Stimulated activated CD8-positive, alpha-beta memory T cell treated with anti-CD3 and anti-CD28 coated beads, Interleukin-4, amount 100 ng/mL, for 4 hours (primary cell): ENCODE measurements at places on chromosomes 11 and 22.
A peak's percentile ranks its signal among the peaks of the same experiment; 100 is the strongest.

DNA sequence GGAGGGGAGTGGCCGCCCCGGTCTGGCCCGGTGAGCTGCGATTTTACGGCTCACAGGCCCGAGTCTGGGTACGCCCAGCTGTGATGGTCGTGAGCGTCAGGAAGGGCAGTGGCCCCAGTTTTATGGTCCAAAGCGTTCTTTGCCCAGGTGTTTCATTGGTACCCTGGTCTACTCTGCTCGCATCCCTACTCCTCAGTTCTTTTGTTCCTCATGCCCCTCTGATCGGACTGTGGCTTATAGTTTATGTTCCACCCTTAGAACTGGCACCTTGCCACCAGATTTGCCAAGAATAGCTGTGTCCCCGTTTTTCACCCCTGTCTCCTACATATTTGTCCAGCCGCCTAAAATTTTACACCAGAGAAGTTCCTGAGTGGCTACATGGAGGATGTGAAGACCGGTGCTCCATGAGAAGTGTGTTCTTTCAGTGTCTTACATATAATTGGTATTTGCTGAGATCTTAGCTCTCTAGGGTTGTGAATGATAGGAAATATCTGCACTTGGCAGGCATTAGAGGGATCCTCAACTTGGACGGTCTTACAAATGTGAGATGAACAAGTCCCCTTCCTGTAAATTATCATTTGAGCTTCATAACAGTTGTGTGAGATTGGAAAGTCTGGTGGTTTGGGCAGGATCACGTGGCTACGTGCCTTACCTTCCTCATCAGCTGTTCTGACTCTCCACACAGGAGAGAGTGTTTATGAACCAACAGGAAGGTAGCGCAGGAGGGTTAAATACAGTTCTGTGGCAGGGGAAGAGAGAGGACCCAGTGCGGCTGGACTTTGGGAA lies 1.1 kb downstream of the PANX1 start:
- DNase-seq = no peak

DNA sequence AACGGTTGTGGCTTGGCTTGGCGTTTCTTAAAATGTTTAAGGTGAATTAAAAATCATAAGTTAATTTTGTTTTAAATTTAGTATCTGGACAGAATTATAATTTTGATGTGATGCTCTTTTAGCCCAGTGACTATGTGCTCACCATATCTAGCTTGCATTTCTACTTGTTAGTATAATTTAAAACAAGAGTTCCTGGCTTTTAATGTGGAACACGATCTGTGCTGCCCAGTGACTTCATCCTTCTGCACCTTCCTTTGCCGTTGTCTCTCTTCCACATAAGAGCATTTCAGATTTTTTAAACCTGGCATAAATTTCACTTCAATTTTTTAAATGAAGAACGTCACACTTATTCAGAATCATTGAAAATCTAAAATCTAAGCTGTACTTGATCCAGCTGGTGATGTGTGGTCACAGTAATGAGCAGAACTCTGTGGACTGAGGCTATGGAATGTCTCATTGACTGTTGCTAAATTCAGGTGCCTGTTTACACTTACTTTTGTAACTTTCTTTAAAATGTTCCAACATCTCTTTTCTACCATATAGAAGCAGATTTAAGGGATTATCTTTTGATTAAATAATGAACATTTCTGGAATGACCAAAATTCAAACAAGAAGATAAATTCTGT lies 75.4 kb upstream of the ADSL start:
- DNase-seq = no peak

DNA sequence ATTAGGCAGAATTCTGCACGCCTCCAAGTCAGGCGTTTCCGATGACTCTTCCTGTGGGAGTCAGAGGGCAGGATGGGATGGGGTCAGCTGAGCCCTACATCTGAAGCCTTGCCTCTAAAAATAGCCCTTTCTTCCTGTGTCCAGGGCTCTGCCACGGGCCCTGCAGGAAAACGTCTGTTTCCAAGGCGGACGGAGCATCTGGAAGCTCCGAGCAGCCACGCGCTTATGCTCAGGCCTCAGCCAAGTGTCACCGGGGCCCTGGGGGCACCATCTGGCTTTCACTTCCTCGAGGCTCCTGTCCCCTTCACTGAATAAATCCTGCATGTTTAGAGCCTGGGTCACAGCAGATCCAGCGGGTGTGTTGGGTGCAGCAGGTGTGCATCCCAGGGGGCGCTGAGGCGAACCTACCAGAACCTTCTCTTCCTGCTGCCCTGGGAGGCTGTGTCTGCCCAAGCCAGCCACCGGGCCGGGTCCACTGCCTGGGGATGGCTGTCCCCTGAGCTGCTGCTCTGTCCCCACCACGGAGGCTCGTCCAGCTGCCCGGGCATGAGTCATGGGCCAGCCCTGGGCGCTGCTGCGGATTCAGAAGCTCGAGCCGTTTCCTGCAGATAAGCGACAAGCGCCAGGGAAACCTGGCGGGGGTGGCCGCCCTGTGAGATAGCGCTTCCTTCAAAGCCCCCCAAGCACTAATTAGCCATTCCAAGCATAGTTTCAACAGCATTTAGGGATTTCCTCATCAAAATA lies 32.0 kb upstream of the LINC01488 start:
- no peak for DNase-seq

- DNase-seq = no peak
Observed at GRCh38 chr11:115698243-115698642, 194.0 kb upstream of the CADM1 start.

DNA sequence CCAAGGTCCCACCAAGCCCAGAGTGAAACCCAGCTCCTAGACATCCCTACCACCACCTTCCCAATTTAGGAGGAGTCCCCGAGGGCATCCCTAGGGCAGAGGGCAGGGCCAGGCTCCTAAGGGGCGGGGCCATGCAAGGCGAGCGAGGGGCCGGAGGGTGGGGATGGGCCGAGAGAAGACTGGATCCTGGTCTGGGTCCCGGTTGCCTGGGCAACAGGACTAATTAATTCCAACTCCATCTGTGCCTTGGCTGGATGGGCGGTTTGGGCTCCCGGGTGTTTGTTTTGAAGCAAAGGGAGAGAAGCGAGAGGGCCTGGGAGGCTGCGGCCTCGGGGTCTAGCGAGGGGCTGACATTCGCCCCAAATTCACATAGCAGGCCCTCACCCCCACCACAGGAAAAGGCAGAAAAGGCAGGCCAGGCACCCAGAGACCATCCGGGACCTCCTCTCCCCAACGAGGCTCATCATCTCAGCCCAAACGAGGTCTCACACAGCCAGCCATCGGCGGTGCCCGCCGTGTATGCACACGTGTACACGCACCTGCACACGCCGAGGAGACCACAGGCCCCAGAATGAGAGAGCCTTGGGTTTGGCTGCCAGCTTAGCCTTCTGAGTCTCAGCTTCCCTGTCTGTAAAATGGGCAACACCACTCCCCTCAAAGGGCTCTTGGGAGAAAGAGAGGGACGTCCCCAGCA lies 23.9 kb downstream of the ELFN2 start:
- DNase-seq = no peak

GRCh38 chr11:11056749-11057471 lies 199.1 kb upstream of the ZBED5 start:
- no peak for DNase-seq

GRCh38 chr22:46076651-46077339 lies 73.5 kb upstream of the PPARA start:
- no peak for DNase-seq

GRCh38 chr11:77106321-77106720 lies 3.7 kb downstream of the OMP start:
- DNase-seq = no peak

DNA sequence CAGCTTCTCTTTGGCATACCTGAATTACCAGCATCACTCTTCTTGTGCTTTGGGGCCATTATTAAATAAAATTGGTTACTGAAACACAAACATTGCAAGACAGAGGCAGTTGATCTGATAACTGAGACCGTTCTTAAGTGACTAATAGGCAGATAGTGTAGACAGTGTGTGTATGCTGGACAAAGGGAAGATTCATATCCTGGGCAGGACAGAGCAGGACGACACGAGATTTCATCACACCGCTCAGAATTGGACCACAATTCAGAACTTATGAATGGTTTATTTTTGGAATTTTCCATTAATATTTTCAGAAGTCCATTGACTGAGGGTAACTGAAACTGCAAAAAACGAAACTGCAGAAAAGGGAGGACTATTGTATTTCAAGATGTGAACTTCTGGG lies 68.6 kb downstream of the LDLRAD3 start:
- DNase-seq = no peak

GRCh38 chr22:49746065-49746464 lies 81.6 kb downstream of the BRD1 start:
- no peak for DNase-seq

DNA sequence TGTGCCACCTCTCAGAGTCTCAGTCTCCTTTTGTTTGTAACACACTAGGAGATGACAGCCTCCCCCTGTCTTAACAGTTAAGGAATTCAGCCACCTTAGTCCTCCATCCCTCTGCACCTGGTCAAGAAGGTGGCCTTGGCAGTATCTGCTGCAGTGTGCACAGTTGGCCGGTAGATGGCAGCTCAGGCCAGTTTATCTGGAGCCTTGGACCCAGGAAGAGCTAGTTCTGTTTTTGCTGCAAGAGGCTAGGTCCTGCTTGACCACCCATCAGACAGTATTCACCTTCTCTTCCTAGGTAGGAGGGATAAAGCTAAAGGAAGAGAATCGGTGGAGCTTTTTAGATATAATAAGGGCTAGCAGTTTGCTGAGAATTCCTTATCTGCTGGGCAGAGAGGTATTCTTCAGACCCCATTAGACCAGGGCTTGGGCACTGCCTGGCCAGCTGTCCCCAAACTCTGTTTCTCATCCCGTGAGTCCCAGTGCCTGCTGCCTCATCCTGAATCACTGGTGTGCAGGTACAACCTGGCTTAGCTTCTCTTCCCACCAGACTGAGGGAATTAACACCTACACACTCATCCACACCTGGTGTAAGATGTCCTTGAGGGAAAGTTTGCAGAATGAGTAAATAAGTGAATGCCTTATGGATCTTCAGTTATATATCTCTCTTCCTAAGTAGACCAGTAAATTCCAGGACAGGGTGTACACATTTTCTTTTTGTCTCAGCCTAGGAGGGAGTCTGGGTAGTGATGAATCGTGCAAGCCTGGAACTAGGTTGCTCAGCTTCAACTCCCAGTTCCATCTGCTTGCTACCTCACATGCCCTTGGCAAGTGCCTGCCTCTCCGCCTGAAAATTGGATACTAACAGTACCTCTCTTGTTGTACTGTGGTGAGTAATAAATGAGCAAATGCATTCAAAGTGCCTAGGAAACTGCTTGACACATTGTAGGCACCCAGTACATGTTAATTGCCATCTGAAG lies 70.8 kb upstream of the NARS2 start:
- DNase-seq = peak; percentile 41

GRCh38 chr11:102291831-102292230 lies 25.5 kb upstream of the BIRC3 start:
- DNase-seq = no peak

GRCh38 chr11:19939415-19939929 lies 220.8 kb downstream of the DBX1 start:
- no peak for DNase-seq

GRCh38 chr11:102643941-102644340 lies 18.8 kb upstream of the MMP20 start:
- no peak for DNase-seq

GRCh38 chr11:68467201-68467834 lies 6.8 kb downstream of the PPP6R3 start:
- DNase-seq = no peak

- DNase-seq = no peak
Observed at GRCh38 chr22:27867085-27867952, 51.7 kb downstream of the PITPNB start.

DNA sequence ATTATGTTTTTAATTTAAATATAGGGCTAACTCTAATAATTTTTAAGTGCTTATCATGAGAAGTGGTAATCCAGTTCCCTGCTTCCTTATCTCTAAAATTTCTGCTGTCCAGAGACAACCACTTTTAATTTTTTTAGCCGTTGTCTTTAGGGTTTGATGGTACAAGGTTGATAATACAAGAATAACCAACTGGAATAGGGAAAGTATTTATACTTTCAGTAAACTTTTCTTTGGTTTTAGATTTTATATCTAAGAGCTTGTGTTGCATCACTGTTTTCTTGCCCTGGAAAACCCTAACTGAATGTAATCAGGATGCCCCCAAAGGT lies 46.5 kb upstream of the ADORA2A start:
- no peak for DNase-seq

- no peak for DNase-seq
Observed at GRCh38 chr11:124724979-124725718, 14.6 kb upstream of the NRGN start.

DNA sequence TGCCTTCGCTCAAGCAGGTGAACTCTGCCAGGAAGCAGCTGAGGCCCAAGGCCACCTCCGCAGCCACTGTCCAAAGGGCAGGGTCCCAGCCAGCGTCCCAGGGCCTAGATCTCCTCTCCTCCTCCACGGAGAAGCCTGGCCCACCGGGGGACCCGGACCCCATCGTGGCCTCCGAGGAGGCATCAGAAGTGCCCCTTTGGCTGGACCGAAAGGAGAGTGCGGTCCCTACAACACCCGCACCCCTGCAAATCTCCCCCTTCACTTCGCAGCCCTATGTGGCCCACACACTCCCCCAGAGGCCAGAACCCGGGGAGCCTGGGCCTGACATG lies 123.4 kb downstream of the SEZ6L start:
- DNase-seq = no peak

DNA sequence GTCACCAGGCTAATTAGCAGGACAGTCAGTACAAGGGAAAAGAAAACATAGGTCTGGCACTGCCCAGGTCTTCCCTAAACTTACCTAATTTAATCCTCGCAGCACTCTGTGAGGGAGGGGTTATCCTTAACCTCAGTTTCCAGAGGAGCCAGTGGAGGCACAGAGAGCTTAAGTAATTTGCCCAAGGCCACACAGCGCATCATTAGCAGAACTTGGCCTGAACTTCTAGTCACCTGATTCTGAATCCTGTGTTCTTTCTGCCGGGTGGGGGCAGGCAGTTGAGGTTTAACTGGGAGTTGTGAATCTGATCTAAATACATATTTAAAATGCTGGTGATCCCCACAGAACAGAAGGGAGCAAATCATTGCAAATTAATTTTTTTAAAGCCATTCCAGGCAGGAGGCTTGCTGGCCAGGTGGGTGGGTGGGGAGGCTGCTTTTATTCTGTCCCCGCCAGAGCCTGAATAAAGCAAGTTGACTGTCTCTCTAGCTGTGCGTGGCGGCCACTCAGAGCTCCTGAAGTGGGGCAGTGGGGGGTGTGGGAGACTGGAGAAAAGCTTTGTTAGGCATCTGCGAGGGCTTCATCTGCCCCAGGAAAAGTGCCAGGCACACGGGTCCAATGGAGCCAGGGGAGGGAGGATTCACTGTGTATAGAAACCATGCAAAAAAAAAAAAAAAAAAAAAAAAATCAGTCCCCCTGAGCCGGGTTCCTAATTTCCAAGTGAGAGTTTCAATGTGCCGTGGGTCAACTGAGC lies 66.1 kb downstream of the NFAM1 start:
- DNase-seq = no peak

DNA sequence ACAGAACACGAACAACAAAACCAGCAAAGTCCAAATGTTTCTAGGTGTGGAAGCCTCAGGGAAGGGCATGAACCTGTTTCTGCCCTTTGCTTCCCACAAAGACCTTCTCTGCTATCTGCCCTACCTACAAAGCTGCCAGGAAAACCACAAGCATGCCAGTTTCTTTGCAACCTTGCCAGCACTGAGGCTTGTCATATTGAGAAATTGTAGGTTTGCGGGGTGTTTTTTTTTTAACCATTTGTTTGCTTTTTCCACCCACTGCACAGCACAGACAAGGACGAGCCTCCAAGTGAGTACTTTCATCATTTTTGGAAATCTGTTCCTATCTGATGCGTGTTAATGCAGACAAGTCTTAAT lies 12.8 kb downstream of the PARVG start:
- DNase-seq = no peak
